Renal cortical epithelial cell (primary cell): ENCODE measurements at places on chromosomes 7 and 10. TPM values are rescaled to one million over a fixed set of nuclear protein-coding genes. Genes with fewer than 3 reads are reported as not detected.

DNA sequence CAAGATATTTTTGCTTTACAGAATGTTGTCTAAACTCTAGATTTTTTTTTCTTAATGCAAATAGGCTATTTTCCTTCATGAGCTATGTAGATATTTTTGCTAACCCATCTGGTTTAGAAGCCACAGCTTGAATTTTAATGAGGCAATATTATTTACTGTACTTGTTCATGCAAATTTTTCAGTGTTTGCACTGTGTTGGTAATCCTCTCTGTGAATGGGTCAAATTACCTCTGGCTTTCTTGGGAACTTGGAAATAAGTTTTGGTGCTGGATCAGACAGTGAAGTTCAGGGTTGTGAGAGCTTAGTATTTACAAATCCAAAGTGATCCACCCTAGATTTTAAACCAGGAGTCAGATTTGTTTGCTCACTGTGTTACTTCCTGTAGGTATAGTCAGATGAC, 686.9 kb downstream of the NXPH1 start:
- DNase-seq, result no peak

DNA sequence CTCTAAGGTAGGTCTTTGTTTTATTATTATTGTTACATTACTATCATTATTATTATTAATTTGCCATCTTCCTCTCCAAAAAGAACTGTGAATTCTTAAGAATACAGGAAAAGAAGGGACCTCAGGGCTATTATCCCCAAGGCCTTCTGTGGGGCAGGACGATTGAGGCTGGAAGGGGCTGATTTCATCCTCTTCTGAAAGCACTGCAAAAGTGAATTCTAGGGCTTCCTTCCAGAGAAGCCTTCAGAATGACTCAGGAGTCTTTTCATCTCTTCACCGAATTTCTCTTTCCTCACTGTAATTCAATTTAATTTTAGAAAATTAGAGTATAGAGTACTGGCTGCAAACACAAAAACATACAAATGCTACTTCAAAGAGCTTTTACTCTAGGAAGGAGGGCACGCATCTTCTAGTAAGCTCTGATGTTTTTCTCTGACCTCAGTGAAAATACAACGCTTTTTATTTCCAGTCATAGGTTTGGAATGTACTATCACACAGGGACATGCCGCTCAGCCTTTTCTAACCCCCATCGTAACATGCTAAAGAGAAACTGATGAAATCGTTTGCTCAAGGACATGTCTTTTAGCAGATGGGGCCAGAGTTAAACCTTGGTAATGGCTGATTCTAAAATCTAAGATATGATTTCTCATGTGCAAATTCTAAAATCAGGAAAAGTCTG, 280.2 kb upstream of the PITRM1 start:
- DNase-seq, result peak; percentile 90

DNA sequence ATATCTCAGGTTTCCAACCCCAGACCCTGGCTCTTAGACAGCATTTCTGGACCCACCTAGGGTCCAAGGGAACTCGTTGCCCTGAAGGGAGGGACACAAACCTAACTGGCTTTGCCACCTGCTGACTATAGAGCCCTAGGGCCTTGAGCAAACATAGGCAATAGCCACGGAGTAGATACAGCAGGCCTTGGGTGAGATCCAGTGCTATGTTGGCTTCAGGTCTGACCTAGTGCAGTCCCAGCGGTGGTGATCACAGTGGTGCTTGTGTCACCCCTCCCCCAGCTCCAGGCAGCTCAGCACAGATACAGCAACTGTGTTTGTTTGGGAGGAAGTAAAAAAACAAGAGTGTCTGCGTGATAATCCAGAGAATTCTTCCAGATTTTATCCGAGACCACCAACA, 9.7 kb upstream of the TNKS2 start:
- DNase-seq, result no peak

The ZP3 gene
- 3.4 and 5.0 TPM in 2 replicates for total RNA-seq

DNA sequence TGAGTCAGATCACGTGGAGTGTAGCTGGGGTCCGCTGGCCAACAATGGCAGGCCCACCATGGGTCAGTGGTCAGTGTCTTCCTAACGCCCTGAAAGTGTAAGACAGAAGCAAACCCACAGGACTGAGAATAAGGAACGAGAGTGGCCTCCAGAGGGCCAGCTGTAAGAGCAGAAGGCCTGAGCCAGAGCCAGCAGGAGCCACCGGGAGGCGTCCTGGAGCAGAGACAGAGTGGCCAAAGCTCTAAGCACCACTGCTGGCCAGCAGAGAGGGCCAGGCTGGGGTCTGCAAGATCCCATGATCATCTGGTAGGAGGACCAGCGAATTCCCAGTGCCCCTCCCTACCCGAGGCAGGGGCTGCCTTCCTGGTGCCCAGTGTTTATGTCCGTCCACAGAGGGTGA, 9.2 kb downstream of the CCDC201 start:
- no peak for DNase-seq

DNA sequence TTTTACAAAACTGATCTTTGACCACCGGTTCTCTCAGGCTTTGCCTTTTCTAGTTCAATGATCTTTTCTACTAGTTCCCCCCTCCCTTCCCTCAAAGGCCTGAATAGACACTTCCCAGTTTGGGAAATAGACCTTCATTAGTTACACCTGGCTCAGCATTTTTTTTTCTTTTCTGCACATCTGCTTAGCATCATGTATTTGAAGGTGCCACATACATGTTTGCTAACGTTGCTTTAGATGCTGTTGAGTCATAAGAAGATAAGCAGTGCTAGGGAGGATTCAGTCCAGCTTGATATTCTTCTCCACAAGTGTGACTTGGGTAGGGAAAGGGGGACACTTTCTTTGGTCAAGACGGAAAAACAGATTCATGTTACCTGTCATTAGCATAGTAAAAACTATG, 78.3 kb downstream of the BICC1 start:
- DNase-seq, result no peak

DNA sequence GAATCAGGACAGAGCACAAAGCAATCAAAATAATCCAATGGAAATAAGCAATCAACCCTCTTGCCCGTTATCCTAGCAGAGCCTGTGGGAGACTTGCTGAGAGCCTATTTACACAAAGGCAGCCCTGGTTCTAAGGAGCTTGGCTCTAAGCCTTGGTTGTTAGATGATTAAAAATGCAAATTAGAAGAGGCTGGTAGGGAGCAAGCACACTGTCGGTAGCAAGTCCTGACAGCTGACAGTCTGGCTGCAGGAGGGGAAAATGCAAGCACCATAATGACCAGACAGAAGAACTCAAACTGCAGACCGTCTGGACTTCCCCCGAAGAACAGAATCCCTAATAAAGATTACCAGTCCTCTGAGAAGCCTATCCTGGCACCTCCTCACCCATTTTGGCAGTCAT, 131.8 kb upstream of the CTTNBP2 start:
- peak; percentile 29 for DNase-seq

- peak; percentile 1 for DNase-seq
Observed at GRCh38 chr10:107091126-107091525, 73.4 kb downstream of the SORCS1 start.

The SPDYE5 gene
- 0.10 and 0.35 TPM in 2 replicates for total RNA-seq

The SFXN2 gene
- total RNA-seq, result 5.1 and 5.6 TPM in 2 replicates

- no peak for DNase-seq
Observed at GRCh38 chr7:30352169-30352568, 67.8 kb downstream of the ZNRF2 start.
